ENCODE measurements at places on chromosomes 7 and 10.

GRCh38 chr10:22723343-22723779 is 9.0 kb upstream of the PIP4K2A start:
- DNase-seq, result no peak

DNA sequence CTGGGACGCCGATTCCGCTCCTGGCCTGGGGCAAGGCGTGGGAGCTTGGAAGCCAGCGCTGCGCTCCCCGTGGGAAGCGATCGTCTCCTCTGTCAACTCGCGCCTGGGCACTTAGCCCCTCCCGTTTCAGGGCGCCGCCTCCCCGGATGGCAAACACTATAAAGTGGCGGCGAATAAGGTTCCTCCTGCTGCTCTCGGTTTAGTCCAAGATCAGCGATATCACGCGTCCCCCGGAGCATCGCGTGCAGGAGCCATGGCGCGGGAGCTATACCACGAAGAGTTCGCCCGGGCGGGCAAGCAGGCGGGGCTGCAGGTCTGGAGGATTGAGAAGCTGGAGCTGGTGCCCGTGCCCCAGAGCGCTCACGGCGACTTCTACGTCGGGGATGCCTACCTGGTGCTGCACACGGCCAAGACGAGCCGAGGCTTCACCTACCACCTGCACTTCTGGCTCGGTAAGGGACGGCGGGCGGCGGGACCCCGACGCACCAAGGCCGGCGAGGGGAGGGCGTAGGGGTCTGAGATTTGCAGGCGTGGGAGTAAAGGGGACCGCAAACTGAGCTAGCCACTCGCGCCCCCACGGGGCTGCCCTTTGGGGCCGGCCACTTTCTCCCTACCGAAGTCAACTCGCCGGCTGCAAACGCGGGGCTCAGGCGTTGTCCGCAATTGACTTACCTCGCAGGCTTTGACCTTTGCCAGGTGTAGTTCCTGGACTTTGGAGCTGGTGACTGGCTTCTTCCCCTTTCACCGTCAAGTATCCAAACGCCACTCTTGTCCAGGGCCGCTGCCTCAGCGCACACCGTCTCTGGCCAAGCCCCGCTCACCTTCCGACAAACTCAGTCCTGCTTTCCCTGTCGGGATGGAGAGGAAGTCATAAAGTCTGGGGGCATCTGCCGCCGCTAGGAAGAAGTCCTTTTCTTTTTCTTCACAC is at the start of gene SCIN:
TSS of gene SCIN (plus strand) at position 187 of the 928 bp plus-strand sequence. CDS start at position 254, 67 bp downstream.
- DNase-seq, result peak; percentile 4

- no peak for DNase-seq
These were observed 260.2 kb downstream of the AUTS2 start for GRCh38 chr7:69858471-69858870.

GRCh38 chr7:97513326-97513725 is 218.6 kb upstream of the TAC1 start:
- no peak for DNase-seq

DNA sequence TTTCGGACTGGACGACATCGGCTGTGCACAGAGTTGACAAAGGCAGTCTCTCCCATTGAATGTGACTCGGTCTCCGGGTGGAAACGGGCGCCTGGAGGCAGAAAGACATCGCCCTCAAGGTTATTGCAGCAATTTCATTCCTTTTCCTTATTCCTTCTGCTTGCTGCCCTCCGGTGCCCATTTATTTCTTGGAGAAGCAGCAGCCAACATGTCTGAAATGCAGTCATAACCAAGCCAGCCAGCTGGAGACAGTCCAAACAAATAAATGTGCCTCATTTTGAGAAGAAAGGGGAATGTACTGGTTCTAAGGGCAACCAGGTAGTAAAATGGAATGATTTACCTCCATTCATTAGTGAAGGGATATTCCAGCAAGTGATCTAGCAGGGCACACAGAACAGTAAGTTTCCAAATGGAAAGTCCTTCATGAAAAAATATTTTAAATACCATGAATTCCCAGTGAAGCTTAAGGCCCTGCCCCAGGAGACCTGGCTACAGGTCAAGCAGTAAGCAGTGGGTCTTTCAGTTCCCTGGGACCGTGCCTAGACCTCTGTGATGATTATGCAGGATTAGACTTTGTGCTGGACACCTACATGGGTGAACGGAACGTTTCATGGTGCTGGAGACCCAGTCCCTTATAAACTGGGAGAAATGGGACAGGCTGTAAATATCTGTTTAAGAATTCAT is 86.6 kb downstream of the ABLIM1 start:
- DNase-seq, result no peak

DNA sequence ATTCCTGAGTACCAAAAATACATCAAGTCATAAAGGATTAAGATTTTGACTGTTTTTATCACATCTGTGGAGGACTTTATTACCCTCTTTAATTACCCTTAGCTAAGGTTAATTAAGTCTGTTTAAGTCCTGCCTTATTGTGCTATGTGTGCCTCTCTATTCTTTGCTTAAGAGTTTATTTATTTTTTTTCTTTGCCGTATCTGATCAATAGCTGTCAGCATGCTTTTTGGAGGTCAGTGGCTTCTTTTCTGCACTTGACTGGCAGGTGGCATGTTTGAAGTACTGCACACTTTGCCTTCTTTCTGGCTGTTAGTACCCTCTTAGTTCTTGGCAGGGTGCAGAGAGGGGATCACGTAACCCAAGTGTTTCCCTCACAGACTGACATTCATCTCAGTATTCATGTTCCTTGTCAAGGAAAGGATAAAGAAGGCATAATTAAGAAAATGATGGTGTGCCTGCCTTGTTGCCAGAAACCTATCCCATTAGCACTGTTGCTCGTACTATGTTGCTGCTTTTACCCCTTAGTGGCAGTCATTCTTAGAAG is 225.8 kb downstream of the EXOC4 start:
- DNase-seq, result peak; percentile 64

DNA sequence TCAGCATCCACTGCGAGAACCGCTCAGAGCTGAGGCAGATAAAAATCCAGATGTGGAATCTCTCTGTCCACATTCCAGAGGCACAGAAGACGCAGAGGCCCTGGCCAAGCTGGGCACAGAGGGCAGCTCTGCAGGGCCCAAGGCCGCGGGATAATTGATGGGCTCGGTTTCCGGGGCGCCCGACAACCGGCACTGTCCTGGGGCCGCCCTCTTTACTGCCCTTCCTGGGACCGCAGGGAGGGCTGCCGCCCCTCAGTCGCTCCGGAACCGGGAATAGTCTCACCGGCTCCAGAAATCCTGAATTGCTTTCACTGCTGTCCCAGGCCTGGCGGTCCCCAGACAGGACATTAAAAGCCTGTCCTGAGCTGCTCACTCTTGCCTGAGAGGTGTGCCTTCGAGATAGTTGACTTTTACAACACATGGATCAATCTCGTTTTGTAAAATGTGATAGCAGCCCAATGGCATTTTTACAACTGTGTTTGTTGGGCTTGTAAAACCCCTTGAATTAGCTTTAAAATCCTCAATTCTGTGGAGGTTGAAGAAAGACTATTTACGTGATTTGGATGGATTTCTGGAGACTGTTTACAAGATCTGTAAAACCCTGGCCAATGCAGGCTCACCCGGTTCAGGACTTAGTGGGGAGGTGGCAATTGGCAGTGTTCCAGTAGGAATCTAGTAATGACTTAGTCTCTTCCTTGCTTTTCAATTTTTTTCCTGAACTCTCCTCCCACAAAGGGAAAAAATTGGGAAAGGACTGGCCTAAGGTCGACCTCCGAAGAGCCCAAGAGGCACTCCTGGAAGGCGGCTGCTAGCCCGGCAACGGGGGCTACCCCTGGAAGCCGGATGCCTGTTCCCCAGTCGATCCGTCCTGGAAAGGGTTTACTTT is 1.4 kb upstream of the HOXA6 start:
- DNase-seq, result no peak

DNA sequence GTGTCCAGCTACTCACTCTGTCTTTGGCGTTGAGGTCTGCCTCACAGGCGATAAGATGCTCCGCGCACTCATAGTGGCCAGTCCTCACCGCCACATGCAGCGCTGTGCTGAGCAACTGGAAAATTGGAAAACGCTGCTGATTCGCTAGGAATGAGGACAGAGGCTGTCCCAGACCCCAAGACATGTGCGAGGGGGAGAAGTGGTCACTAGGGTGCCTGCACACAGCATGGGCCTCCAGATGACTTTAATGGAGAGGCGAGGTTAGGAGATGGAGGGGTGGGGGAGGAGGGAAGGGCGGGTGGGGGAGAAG is 5.2 kb downstream of the ANKRD1 start:
- DNase-seq, result no peak

DNA sequence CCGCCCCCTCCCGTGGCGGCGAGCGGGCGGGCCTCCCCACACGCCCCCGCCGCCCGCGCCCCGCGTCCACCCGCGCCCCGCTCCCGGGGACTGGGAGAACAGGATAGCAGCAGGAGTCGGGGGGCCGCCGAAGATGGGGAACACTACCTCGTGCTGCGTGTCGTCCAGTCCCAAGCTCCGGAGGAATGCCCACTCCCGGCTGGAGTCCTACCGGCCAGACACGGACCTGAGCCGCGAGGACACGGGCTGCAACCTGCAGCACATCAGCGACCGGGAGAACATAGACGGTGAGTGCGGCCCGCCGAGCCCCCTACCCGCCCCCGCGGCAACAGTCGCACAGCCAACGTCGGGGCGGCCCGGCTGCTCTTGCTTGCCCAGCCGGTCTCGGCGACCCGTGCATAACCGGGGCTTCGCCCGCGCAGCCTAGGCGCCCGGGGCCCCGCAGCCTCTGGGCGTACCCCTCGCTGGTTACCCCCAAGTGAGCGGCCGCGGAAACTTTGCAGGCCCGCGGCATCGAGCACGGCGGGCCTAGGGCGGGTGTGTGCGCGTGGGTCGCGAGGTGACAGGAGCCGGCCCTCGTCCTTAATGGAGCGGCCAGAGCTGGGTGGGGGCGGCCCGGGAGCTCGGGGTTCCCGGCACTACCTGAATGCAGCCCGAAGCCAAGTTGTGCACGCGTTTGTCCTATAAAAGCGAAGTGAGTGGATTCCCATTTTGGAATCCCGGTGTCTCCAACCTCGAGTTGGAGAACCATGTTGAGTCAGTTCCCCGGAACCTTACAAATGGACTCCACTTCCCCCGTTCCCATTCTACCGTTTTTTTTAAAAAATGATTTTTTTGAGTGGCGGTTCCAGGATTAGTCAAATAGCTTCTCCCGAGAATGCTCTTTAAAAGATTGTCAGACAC is 863 bp downstream of the CCNY start:
- no peak for DNase-seq

- DNase-seq, result no peak
These were observed 61.8 kb upstream of the SDK1 start for GRCh38 chr7:3239291-3239691.

DNA sequence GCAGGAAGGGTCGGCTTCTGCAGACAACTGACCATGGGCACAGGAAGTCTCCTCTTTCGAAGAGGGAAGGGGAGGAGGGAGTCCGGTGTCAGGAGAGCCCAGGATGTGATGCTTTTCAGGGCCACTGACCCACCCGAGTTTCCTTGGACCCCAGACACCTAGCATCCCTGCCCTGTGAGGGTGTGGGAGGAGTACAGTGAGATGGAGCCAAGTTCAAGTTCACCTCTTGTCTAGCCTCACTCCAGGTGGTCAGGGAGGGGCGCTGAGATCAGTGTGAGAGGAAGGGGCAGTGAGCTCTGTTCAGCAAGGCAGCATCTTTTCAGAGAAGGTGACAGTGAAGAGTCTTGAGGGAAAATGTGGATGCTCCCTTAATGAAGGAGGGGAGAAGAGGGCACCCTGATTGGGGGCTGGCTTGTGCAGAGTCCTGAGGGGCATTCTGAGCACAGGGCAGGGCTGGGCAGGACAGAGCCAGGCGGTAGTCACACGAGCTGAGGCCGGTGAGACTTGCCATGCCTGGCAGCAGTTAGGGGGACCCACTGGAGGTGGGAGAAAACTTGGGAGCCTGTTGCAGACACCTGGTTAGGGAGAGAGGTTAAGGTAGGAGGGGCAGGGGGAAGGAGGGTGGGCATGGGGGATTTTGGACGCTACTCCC is 49.7 kb downstream of the ADCY1 start:
- no peak for DNase-seq

DNA sequence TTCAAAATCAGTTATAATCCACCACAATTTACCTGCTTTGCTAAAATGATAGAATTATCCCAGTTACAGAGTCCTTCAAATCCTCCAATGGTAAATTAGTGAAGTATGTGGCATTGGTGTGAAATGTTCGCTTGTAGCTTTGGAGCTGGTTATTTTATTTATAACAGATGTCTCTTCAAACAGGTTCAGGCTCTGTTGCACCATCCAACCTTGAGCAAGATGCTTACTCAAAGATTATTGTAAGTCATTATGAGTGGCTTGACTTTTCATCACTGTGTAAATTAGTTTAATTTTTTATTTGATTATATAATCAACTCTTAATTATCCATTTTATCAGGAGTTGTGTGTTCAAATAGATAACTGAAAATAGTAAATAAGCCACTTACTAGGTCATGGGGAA is 99.4 kb downstream of the BTRC start:
- DNase-seq, result no peak

DNA sequence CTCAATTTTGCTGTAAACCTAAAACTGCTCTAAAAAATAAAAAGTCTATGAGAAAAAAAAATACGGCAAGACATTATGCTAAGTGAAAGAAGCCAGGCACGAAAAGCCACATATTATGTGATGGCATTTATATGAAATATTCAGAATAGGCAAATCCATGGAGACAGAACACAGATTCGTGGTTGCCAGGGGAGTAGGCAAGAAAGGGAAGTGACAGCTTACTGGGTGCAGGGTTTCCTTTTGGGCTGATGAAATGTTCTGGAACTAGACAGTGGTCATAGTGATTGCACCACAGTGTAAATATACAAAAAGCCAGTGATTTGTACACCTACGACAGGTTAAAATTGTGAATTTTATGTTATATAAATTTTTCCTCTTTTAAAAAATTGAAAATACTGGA is 41.3 kb upstream of the GLI3 start:
- DNase-seq, result no peak

- DNase-seq, result no peak
These were observed 302.2 kb downstream of the BBS9 start for GRCh38 chr7:33431543-33431942.

- DNase-seq, result peak; percentile 5
These were observed 169.3 kb upstream of the NPSR1 start for GRCh38 chr7:34488766-34489165.

GRCh38 chr10:120503689-120504088 is 46.7 kb downstream of the PLPP4 start:
- peak; percentile 13 for DNase-seq

DNA sequence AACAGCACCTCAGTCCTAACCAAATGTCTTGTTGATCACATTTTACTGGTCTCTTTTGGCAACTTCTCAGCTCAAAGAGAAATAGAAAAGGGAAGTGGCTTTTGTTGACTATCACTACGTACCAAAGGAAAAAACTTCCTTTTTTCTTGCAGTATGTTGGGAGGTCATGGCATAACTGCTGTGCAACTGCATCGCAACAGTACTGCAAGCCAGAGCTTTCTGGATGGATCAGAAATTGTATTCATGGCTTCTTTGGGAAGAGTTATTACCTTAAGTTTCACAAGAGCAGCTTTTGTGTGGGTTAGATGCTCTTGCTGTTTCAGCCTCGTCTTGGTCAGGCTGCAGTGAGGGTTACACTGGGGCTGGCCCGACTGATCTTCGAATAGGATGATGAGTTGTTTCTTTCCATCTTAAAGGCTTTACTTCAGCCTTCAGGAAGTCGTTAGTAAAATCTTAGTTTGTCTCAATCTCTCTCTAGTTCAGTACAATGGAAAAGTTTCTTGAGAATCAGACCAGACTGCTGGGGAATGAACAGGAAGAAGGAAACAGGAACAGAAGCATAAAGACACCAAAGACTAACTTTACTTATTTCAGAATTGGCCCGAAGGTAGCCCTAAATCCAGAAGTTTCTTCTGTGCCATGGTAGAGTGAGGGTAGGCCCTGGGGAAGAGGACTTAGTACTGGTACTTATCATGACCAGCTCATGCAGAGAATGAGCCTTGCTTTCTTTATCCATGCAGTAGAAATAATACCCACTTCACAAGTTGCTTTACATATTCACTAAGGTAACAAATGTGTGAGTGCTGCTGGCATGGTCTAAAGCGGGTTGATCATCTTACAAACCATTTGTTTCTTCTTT is 153.6 kb downstream of the CELF2 start:
- DNase-seq, result no peak
